ENCODE measurements at places on chromosomes 12 and 14.
A peak's percentile ranks its signal among the peaks of the same experiment; 100 is the strongest.

DNA sequence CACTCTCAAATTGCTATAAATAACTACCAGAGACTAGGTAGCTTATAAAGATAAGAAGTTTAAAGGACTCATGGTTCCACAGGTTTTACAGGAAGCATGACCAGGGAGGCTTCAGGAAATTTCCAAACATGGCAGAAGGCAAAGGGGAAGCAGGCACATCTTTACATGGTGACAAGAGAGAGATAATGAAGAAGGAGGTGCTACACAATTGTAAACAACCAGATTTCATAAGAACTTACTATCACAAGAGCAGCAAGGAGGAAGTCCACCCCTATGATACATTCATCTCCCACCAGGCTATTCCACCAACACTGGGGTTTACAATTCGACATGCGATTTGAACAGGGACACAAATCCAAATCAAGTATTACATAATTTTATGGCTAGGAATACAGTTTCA is 257.7 kb downstream of the BTG1 start:
- DNase-seq: no peak

DNA sequence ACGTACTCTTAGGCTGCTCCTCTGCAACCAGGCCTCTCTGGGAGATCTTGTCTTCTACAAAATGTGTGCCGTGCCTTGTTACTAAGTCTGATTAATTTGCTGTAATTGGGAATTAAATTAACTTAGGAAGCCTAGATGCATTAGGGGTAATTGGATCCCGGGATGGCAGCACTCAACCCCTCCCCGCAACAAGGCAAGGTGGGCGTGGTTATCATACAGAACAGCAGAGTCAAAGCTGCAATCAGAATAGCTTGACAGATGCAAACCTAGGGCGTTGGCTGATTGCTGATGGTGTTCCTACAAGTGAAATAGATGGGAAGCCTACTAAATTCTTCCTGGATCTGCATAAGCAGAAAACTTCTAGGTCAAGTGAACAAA is 34.5 kb upstream of the NFYB start:
- no peak for DNase-seq

- DNase-seq: no peak
Measured at GRCh38 chr14:52124791-52125684, 56.2 kb upstream of the NID2 start.

- DNase-seq: no peak
Measured at GRCh38 chr12:125685915-125686314, 620.7 kb downstream of the AACS start.

DNA sequence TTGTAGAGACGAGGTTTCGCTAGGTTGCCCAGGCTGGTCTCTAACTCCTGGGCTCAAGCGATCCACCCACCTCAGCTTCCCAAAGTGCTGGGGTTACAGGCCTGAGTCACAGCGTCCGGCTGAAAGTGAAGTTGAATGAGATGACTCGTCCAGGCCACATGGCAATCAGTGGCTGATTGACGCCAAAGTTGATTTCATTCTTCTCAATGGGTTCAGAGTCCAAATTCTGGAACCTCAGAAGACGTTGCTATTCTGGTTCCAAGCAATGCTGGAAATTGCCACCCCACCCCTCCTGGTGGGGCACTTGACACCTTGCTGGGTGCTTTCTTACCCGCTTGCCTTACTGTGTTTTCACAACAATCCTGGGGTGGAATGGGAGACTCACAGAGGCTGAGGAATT is 14.9 kb downstream of the ABCB9 start:
- DNase-seq: no peak

DNA sequence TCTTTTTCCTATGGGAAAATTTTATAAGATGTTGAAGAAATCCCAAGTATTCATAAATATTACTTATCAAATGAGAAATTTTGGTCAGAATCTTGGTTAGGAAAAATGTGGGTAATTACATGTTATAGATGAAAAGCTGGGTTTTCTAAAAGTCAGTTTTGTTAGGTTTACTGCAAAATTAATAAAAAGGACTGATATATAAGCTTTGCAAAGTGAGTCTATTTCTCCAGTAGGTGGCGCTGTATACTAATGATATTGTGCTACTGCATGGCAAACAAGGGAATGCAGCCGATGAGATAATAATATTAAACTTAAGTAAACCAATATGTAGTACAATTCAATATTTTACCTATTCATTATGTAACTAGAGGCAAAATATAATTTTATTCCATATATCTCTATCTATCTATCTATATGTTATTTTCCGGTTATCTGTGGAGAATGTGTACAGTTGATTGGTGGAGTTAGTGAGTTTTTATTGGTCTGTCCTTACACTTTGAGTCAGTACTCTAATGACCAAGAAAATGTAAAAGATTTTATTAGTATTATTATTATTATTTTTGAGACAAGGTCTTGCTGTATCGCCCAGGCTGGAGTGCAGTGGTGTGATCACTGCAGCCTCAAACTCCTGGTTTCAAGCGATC is 32.9 kb downstream of the MIPOL1 start:
- DNase-seq: no peak

GRCh38 chr12:41699658-41700057 is 445.0 kb downstream of the GXYLT1 start:
- no peak for DNase-seq

DNA sequence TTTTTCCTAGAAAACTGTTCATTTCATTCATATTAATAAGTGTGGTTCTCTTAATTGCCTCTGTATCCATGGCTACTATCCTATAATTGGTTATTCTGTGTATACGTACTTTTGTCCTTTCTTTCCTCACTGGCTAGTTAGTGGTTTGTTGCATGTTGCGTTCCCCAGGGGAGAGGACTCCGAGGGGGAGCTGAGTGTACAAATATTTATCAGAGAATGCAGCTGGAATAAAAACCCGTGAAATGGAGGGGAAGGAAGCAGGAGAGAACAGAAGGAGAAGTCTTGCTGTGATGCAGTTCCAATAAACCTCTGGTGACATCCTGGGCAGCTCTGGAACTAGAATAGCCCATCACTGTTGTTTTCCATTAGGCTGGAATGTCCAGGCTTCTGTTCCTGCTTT is 117.1 kb upstream of the RGS6 start:
- DNase-seq: no peak

GRCh38 chr12:8846305-8846704 is 23.9 kb downstream of the A2ML1 start:
- no peak for DNase-seq

DNA sequence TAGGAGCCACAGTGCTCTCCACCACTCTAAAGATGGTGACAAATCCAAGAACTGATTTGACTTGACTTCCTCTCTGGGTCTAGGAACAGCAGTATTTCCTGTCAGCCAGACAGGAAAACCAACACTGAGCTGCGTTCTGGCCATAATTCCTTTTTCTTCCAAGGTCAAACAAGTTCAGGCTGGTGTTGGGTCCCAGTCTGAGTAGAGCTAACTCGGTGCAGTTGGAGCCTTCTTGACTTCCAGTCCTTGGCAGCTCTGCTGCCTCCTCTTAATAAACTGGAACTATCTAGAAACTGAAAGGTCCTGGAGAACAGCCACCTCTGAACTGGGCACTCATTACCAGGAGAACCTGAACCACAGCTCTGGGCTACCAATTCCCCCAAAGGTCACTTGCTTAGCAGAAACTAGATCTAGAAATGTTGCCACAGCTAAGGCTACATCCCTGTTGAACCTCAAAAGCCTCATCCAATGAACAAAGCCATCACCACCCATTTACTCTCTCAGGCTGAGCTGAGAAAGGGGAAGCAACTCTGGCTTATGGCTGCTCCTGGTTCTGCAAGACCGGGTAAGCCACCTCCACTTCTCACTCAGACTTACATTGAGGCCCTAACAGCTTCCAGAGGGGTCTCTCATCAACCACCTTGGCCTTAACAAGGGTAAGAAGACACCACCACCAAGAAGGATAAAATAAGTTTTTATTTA is 27.7 kb downstream of the MAX start:
- DNase-seq: no peak

- peak; percentile 49 for DNase-seq
Measured at GRCh38 chr12:93098077-93098476, 169.0 kb upstream of the EEA1 start.

DNA sequence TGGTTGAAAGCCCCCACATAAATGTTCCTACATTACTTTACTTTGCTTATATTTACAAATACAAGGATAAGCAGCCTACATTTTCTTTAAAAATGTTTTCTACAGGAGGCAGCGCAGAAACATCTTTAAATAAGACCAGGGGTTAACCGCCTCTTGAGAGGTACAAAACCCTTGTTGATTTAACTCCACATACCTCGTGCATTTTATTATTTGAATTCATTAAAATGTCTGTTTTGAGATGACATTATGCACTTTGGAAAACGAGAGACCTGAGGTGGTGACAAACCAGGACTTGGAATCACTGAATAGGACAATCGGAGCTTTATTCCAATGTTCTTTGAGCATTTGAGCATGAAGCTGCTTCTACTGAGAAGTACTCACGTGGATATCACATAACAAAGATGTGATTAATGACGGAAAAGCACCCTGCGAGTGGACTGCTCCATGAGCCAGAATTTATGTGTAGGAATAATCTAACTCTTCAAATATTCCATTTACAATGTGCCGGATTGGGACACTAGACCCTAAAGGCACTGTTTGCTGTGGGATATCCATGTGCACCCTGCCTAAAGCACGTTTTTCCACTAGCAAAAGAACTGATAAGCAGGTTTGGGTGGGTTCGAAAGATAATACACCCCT is 746 bp upstream of the DUSP16 start:
- no peak for DNase-seq

GRCh38 chr12:96503976-96504375 is 14.6 kb downstream of the CFAP54 start:
- DNase-seq: no peak

DNA sequence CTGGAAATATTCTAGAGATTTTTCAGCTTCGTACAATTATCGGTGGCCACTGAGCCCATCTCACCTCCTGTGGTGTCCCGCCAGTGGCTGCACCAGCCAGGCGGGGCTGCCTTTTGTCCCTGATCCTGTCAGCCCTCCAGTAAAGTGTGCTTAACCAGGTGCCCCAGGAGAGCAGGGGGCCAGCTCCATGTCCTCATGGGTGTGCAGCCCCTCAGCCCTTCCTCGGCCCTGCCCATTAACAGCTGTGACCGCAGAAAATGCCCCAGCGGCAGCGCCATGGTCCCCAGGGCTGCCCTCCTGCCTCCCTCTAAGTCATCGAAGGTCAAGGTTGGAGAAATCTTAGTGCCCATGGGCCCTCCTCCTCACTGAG is 188.5 kb downstream of the ZFP36L1 start:
- no peak for DNase-seq

- no peak for DNase-seq
Measured at GRCh38 chr12:526089-526488, 66.3 kb downstream of the B4GALNT3 start.

GRCh38 chr12:53128780-53129569 is 25.7 kb downstream of the SOAT2 start:
- no peak for DNase-seq

GRCh38 chr14:104224131-104224505 is 85.7 kb downstream of the KIF26A start:
- DNase-seq: no peak

DNA sequence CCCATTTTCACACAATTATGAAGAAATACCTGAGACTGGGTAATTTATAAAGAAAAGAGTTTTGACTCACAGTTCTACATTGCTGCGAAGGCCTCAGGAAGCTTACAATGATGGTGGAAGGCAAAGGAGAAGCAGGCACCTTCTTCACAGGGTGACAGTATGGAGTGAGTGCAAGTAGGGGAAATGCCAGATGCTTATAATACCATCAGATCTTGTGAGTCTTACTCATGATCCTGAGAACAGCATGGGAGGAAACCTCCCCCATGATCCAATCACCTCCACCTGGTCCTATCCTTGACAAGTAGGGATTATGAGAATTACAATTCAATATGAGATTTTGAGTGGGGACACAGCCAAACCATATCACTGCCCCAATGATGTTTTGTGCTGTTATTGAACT is 189.3 kb upstream of the CRY1 start:
- no peak for DNase-seq

- no peak for DNase-seq
Measured at GRCh38 chr14:49989966-49990365, 97.1 kb downstream of the ARF6 start.

GRCh38 chr12:14395074-14395778 is 29.7 kb downstream of the ATF7IP start:
- no peak for DNase-seq

- DNase-seq: no peak
Measured at GRCh38 chr12:64682572-64683277, 72.4 kb downstream of the RASSF3 start.

DNA sequence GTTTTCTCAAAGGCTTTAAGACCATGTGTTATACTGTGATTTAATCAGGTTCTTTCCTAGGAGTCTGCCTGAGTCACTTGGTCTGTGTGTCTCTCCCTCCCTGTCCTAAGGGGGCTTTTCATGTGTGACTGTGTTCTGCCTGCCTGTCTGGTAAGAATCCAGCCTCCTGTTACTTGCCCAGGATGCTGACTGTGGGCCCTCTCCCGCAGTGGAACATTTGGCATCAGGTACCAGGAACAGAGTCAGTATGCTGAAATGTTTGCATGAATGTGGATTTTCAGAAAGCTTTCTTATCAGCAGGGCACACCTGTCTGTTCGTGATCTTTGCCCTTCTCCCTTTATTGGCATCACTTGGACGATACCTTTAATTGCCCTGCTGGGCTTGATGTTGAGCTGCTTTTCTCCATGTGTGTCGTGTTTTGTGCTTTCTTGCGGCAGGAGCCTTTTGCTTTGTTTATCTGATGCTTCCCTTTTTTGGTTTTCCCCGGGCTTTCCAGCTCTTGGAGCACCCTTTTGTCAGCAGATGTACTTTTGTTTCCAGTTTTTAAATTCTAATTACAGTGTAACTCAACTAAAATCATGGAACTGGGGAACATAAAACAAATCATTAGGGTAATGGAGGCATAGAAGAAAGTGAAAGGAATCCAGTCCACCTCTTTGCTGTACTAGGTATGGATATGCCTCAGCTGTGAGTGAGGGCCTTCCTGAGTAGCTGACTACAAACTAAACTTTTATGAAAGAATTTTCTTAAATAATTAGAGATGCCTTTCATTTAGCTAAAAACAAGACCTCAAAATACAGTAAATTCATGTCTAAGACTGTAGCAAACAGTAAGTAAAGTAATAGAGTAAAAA is 72.5 kb downstream of the TRAF3 start:
- DNase-seq: no peak

DNA sequence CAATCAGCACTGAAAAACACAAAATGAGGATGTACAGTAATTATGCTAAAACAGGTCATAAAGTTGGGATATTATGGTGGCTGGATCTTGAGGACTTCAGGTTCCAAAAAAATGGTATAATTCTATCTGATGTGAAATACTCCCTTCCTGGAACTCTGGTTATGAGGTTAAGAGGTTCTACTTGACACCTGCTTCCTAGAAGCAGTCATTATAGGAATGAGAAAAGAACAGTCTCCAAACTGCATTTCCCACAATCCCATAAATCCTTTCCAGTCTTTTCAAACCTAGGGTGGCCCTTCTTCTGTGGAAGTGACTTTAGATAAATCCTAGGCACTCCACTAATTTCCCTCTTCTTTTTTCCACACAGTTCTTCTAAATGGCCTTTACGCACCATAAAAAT is 63.7 kb upstream of the OR10AD1 start:
- DNase-seq: no peak

DNA sequence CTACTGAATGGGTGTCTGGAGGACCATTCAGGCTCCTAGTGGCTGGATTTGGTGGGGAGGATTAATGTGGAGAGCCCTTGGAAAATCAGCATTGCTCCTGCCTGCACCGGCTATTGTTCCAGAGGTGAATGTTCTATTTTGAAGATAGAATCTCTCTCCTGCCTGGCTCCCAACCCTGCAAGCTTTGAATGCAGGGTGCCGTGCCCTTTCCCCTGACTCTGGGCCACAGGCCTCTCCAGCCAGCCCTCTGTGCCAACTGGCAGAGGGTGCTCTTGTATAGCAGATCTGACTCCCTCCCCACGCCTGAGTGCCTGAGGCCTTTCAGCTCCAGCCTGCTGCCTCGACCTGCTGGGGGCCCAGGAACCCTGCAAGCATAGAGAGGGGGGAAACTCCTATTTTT is 106.8 kb downstream of the TMEM260 start:
- DNase-seq: no peak
